ENCODE measurements at places on chromosomes 4 and X.

GRCh38 chrX:103540145-103540544 lies 20.9 kb upstream of the RAB40A start:
- no peak for DNase-seq

GRCh38 chrX:19947612-19948011 lies 43.2 kb downstream of the BCLAF3 start:
- no peak for DNase-seq

GRCh38 chr4:86927843-86928395 lies 6.9 kb upstream of the AFF1 start:
- DNase-seq: no peak

GRCh38 chrX:69121321-69122000 lies 43.8 kb downstream of the PJA1 start:
- DNase-seq: no peak

- DNase-seq: no peak
These were observed 13.8 kb upstream of the GPC3 start for GRCh38 chrX:133999031-133999705.
